CD4-positive, alpha-beta T cell treated with Interleukin-17A for 1 hour (primary cell): ENCODE measurements at places on chromosomes 4 and X.

- peak; percentile 88 for DNase-seq
These were observed 4.6 kb upstream of the SOWAHD start for GRCh38 chrX:119753639-119754257.

- DNase-seq, result no peak
These were observed 1.6 kb downstream of the TSPAN6 start for GRCh38 chrX:100635040-100635439.

- no peak for DNase-seq
These were observed 45.5 kb upstream of the RBM47 start for GRCh38 chr4:40675166-40675565.

- DNase-seq, result no peak
These were observed 41.9 kb downstream of the COL4A6 start for GRCh38 chrX:108396188-108396891.

DNA sequence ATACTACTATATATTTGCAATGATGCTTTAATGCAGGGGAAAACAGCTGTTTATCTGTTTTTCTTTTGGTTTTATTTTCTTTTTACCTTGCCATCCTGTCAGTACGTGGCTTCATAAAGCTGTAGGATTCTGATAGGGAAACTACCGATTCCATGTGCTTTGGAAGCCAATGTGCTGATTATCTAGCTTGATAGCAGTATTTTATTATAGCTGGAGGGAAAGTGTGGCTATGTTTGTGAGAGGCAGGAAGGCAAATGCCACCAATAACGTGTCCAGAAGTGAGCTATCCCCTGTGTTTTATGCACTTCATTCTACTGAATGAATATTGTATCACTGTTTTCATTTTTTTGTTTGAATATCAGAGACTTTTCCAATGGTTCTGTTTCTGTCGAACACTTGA lies 43.7 kb downstream of the IL15 start:
- DNase-seq, result no peak

- no peak for DNase-seq
These were observed 63.8 kb downstream of the PTPN13 start for GRCh38 chr4:86657910-86658309.

GRCh38 chr4:167541286-167541685 lies 307.0 kb upstream of the SPOCK3 start:
- no peak for DNase-seq

DNA sequence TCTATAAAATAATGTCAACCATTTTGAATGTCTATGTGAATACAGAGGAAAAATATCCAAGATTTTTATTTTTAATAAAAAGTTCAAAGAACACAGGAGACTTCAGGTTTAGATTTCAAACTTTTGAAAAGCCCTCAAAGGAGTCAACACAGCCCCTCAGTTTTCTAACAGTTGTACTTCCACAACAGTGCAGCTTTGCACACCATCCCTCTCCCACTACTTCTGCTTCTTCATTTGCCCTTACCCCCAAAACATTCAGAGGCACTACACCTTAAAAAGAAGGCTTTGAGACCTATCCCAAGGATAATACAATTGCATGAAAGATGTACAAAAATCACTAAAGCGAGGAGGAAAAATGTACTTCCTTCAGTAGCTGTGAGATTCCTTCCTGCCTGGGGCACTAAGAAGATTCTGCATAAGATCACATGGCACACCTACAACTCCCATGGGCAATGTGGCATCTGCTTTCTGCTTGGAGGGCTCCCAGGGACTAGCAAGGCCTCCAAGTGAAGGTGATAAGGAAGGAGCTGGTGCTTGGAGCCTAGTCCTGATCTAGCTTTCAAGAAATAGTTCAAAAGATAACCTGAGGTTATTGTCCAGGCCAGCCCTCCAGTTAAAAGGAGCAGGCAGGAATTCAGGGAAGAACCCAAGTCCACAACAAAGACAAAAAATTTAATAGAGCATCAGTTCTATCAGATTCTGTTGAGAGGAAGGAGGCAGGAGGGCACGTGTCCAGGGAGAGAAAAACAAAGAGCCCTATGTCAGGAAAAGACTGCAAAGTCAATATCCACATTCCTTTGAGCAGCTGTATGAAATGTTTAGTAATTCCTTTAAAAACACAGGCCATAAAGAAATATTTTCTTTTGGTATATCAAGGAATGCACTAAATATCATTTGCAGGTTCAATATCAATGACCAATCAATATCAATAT lies 19.1 kb downstream of the ARAP2 start:
- DNase-seq, result no peak

DNA sequence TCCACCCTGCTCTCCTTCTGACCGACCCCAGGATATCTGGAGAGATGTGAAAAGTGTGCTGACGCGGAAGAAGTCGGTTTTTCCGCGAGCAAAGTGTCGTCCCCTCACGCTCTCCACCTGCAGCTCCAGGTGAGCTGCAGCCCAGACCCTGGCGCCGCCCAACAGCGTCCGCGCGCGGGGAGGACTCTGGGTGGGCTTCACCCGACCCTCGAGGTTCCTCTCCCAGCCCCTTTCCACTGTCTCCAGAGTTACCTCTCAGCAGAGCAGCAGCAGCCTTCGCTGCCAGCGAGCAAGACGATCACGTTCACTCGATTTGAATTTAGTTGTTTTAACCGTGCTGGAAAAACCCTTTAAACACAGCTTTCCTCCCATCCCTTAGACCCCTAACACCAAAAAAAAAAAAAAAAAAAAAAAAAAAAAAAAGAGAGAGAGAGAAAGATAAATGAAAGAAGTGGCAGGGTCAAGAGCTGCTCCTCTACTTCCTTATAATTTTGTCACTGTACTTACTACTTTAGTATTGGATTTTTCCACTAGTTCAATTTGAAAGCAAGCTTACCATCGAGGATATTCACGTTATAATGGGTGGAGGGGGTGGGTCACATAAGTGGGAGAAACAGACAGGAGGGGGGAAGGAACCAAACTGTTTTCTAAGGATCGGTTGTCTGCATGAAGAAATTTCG lies 758 bp upstream of the NR3C2 start:
- DNase-seq, result no peak

GRCh38 chrX:87901060-87901459 lies 383.5 kb downstream of the KLHL4 start:
- DNase-seq, result no peak

DNA sequence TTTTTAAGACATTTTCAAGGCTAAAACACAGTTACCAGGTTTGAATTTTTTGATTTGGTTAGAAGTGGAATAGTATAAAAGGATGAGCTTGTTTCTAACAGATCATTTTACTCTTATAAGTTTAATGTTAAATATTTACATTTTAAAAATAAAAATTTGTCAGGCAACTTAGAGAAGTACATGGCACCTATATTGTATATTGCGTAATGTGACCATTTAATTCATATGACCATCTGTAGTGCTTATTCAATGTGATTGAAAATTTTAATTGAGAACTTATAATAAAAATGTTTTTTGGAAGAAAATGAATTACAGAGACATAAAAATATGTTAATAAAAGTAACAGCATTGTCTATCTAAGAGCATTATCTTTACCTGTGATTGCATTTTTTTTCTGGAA lies 1632.4 kb downstream of the RPA4 start:
- no peak for DNase-seq

GRCh38 chrX:140505421-140506337 lies 810 bp upstream of the SOX3 start:
- no peak for DNase-seq

DNA sequence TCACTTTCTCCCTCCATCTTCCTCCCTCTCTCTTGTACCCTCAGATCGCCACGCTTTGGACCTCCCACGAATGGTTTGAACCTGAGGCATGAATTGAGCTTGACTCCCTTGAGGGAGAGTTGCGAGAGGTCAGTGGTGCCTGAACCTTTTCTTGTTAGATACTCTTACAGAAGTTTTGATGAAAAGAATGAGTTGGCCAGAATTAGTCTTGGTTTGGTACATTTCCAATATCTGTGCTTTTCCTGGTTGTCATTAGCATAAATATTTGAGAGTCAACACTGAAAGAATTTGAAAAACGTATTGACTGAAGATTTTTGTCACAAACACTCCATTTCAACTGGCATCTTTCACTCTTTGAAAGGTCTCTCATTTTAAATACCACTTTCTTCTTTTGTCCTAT lies 510.6 kb upstream of the DIPK2B start:
- no peak for DNase-seq

- no peak for DNase-seq
These were observed 83.4 kb downstream of the PALLD start for GRCh38 chr4:168580228-168580627.

DNA sequence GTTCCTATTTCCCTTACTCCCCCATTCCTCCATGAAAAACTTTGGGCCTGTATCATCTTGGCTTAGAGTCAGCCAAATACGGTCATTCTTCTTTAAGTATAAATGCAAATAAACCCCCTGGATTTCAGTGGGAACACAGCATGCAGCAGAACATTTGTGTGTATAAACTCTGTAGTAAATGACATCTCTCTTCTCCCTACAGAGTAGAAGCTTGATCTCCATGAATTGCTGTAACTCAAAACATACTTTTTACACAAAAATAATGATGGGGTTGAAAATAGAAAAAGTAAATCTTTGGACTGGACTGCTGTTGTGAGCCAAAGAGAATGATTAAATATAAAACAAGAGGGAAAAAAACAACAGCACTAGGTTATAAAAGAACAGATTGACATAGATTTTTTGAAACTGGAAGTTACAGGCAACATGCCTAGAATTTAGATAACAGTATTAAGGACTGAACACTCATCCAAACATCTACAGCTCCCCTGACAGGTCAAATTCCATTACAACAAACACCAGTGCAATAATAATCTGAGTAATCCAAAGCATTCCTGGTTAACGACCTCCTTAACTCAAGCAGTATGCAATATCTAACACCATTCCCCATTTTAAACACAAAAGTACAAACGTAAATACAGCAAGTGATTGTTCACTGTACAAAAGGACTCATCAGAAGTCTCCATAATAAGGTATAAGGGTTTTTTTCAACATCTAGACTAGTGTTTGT lies 30.7 kb downstream of the TSPAN5 start:
- DNase-seq, result no peak

DNA sequence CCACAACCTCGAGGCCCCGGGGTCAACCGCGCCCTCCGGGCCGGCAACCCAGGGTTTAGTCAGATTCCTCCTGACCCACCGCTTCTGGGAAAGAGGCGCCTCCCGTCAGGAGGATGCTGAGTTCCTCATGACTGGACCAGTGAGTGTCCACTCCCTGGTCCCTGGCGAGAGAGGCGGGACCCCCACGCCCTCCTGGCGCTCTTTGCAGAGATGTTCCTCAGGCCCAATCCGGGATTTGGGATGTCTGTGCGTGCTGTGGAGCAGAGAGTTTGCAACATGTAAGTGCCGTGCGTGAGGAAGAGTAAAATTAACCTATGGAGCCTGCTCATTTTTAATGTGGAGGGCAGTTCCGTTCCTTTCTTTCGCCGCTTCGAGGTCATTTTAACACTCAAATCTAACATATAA lies 824 bp upstream of the UGDH start:
- no peak for DNase-seq

DNA sequence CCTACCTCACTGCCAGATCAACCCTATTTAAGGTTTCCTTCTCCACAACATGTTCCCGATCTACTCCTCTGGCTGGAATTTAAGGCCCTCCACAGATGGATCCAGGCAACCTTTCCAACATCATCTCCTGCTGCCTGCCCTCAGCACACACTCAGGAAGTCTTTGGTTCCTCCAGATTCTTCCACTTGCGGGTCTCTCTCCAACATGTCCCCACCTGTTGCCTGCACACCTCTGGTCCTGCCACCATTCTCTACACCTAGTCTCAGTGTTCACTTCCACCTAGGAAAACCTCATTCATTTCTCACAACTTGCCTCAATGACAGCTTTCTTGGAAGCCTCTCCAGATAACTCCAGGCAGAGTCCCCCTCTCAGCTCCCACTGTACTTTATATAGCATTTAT lies 80.1 kb downstream of the RTL5 start:
- DNase-seq, result no peak

DNA sequence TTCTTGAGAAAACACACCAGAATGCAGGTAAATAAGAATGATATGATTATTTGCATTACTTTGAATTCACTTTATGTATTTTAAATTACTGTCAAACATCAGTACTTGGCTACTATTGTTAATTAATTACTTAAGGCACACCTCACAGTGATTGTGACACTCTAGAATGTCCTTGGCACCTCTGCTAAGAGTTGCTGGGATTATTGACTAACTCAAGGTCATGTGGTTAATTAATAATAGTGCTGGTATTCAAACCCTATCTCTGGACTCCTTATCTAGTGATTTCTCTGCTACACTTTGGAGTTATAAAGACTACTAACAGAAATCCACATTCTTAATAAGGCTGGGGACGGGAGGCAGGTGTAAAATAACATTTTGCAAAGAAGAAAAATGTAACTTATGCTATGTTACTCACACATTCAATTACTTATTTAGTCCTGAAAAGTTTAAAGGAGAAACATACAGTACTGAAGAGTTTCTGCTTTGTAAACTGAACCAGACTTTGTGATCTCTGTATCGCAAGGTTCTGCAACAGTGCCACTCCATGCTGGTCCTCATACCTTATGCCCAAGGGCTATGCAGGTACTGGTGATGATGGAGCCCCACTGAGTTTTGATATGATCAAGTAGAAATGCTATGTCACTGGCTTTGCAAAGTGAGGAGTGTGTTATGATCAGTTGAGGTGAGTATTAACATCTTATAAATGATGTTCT lies 242.7 kb downstream of the MID1IP1 start:
- no peak for DNase-seq

GRCh38 chr4:117623326-117623725 lies 411.0 kb upstream of the NDST3 start:
- DNase-seq, result no peak

DNA sequence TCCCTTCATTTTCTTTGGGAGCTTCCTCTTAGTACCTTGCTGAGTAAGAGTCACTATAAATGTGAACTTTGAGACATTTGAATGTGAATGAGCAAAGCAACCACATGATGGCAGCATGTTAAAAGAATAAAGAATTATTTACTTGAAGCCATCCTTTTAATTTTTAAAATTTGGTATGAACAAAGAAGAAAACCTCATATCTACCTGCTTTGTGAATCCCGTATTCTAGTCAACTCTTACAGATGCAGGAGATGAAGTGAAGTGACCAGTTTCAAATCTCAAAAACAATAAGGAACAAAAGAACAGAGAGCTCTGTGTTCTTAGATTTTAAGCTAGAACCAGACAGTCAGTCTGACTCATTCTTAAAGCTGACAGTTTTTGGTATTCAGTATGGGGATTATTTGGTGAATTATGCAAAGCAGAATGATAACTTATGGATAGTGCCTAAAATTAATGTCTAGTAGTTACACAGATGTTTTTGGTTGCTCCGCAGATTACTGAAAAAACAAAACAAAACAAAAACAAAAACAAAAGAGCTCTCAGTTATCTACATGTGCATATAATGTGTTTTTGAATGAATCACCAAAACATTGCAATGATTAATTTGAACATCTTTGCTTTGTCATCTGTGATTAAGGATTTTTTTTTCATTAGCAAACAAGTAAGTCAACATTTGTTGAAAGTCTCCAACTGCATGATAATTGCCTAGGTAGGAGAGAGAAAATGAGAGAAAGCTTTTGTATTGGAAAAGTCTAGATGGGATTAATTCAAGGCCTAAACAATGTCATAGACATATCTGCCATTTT lies 48.2 kb upstream of the H2AZ1 start:
- DNase-seq, result peak; percentile 13

DNA sequence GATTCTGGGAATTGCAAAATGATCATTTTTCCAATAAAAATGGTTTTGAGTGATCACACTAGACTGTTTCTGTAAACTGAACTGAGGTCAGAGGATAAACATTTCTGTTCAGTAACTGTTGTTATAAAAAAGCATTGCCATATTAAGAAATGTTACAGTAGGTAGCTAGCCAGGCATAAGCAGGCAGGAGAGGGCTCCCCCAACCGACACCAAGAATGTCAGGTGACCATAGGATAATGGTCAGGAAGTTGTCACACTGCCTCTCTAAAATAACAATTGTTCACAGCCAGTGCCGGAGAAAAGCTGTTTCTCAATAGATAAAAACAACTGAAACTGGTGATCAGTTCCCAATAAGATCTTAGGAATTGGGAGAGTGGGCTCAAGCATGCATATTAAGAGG lies 306.2 kb upstream of the SLIT2 start:
- no peak for DNase-seq
